ENCODE measurements at places on chromosomes 5 and 9. TPM values are rescaled to one million over a fixed set of nuclear protein-coding genes. Genes with fewer than 3 reads are reported as not detected.

GRCh38 chr9:2355697-2355983, 265.9 kb upstream of the VLDLR start:
- no peak overlapping the region for H3K4me3 ChIP-seq
- no peaks in the 10 kb centered on the region for H3K27me3 ChIP-seq
- H3K27ac ChIP-seq, result no peak overlapping the region
- no peaks in the 10 kb centered on the region for H3K36me3 ChIP-seq
- no peak for DNase-seq
- no peaks in the 10 kb centered on the region for H3K4me1 ChIP-seq

- peaks cover 7% of the 10 kb centered on the region for H3K4me1 ChIP-seq
- no peak for DNase-seq
- H3K36me3 ChIP-seq, result no peaks in the 10 kb centered on the region
- H3K27ac ChIP-seq, result no peak overlapping the region
- no peaks in the 10 kb centered on the region for H3K27me3 ChIP-seq
- H3K4me3 ChIP-seq, result no peak overlapping the region
Measured at GRCh38 chr9:114483499-114483898, 21.8 kb downstream of the WHRN start.

DNA sequence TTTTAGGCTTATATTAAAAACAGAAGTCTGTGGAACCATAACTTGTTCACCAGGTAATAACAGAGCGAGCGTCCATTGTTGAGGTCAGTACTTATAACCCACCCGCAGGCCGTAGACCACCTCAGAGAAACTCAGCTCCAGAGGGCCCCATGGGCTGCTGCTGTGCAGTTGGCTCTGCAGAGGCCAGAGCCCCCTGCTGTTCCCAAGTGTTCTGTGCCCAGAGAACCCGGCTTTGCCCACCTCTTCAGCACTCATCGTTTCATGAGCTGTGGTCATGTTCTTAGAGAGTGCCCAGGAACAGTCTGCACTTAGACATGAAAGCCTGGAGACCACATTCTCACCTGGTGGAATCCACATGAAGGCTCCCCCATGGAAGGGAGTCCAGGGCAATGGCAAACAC, 50.4 kb upstream of the SLC2A8 start:
- H3K4me1 ChIP-seq, result no peaks in the 10 kb centered on the region
- no peak overlapping the region for H3K27ac ChIP-seq
- no peak for DNase-seq
- no peaks in the 10 kb centered on the region for H3K36me3 ChIP-seq
- 0 out of 2 replicates have a peak, but pooled peaks cover 14% of the 10 kb centered on the region for H3K27me3 ChIP-seq

- no peak for DNase-seq
- no peak overlapping the region for H3K4me3 ChIP-seq
- no peaks in the 10 kb centered on the region for H3K4me1 ChIP-seq
- H3K27me3 ChIP-seq, result no peaks in the 10 kb centered on the region
- peaks cover 12% of the 10 kb centered on the region for H3K36me3 ChIP-seq
Measured at GRCh38 chr5:9105851-9106250, 440.0 kb downstream of the SEMA5A start.

GRCh38 chr5:1736889-1737711, 62.5 kb downstream of the MRPL36 start:
- H3K4me1 ChIP-seq, result no peaks in the 10 kb centered on the region
- no peak for DNase-seq
- peaks cover 5% of the 10 kb centered on the region for H3K27me3 ChIP-seq
- no peak overlapping the region for H3K27ac ChIP-seq

DNA sequence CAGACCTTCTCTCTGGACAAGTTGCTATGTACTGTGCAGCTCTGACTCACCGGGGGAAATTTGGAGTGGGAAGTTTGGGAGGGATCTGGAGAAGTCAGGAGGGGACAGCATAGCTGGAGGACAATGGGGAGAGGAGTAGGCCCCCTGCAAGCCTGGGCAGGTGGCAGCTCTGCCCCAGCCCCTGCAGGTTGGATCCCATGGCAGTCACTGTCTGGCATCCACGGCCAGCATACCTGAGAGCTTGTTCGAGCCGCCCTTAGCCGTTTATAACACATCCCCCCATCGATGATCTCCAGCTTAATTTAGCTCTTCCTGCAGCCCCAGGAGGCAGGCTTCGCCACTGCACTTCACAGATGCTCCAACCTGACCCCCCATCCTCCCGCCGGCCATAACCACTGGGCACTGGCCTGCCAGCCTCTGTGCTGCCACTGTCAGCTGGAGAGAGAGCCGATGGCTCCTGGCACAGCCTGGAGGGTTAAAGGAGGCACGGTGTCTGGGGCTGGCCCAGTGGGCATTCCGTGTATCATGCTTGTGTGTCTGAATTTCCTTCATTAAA, 57.7 kb upstream of the RNU6ATAC start:
- H3K36me3 ChIP-seq, result no peaks in the 10 kb centered on the region
- no peak for DNase-seq

- H3K4me3 ChIP-seq, result no peak overlapping the region
- DNase-seq, result no peak
- H3K27me3 ChIP-seq, result no peaks in the 10 kb centered on the region
- no peaks in the 10 kb centered on the region for H3K36me3 ChIP-seq
- H3K27ac ChIP-seq, result no peak overlapping the region
- peaks cover 17% of the 10 kb centered on the region for H3K4me1 ChIP-seq
Measured at GRCh38 chr5:153559926-153560325, 69.5 kb downstream of the GRIA1 start.

DNA sequence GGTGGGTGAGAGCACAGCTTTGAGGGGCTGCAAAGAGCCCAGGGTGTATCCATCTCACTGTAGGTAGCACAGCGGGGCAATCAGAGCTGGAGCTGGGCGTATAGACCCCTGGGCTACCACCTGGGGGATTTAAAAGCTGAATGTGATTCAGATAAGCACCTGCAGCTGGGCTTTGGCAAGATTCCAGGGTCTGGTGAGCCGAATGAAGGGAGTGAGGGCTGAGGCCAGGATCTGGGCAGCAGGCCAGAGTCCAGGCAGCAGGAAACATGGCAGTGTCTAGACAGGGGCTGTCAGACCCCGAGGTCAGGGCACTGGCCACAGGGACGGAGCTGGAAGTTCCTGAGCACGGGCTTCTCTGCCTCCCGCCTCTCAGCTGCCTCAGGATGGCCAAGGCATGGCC, 8.7 kb downstream of the ASS1 start:
- peaks cover 10% of the 10 kb centered on the region for H3K4me1 ChIP-seq
- H3K4me3 ChIP-seq, result no peak overlapping the region
- no peak for DNase-seq
- no peak overlapping the region for H3K27ac ChIP-seq
- H3K27me3 ChIP-seq, result no peaks in the 10 kb centered on the region

DNA sequence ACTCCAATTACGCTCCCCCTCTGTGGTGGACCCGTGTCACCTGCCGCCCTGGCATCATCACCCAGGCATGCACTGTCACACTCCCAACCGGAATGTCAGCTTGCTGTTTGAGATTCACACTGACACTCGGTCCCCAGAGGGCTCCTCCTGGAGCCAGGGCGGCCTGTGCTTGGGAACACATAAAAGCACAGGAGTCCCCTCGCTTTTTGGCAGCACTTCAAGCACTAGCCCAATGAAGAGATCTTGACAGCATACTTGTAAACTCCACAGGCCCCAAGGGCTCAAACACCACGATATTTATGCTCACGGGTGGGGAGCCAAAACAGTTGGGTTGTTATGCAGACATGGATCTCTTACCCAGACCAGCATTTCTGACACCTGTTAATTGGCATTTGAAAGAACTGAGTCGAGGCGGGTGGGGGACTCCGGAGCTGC, 90.8 kb upstream of the EGFLAM start:
- no peaks in the 10 kb centered on the region for H3K36me3 ChIP-seq
- DNase-seq, result no peak
- no peak overlapping the region for H3K4me3 ChIP-seq
- no peak overlapping the region for H3K27ac ChIP-seq

GRCh38 chr5:62198421-62198820, 107.6 kb upstream of the KIF2A start:
- no peak overlapping the region for H3K4me3 ChIP-seq
- H3K36me3 ChIP-seq, result no peaks in the 10 kb centered on the region
- DNase-seq, result no peak
- no peaks in the 10 kb centered on the region for H3K4me1 ChIP-seq

DNA sequence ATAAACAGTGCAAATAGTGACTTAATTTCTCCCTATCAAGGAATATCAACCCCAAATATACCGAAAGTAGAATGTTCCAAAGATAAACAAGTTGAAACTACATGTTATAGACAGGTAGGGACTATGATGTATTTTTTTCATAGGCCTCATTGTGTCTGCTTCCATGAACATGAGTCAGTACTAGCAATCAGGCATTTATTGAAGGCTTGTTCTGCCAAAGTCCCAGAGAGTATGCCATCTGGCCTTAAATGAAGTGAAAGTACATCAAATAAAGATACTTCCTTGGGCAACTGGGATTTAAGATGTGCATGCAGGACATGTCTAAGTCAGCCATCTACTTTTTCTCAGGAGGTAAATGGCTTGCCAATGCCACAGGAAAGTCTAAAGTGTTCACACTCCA, 6.5 kb downstream of the GHR start:
- H3K4me3 ChIP-seq, result no peak overlapping the region
- DNase-seq, result no peak
- no peaks in the 10 kb centered on the region for H3K4me1 ChIP-seq
- no peak overlapping the region for H3K27ac ChIP-seq
- 0 out of 2 replicates have a peak, but pooled peaks cover 8% of the 10 kb centered on the region for H3K27me3 ChIP-seq

DNA sequence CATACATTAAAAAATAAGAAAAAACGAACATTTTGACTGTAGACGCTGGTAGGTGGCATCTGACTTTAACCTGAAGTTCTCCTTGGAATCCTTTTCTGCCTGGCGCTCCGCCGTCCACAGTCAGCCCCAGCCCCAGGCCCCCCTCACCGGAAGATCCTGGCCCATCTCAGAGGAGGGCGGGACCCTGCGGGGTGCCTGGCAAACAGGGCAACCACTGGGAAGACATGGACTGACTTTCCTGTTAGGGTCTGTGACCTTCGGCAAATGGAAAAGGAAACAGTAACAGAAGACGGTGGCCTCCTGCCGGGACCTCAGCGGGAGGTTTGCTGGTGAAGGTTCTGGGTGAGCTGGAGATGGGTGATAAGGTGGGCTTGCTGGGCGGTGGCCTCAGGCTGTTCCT, 11.7 kb upstream of the EGR1 start:
- H3K4me3 ChIP-seq, result no peak overlapping the region
- no peaks in the 10 kb centered on the region for H3K36me3 ChIP-seq
- no peak for DNase-seq
- peaks cover 14% of the 10 kb centered on the region for H3K4me1 ChIP-seq
- no peaks in the 10 kb centered on the region for H3K27me3 ChIP-seq
- no peak overlapping the region for H3K27ac ChIP-seq

- H3K36me3 ChIP-seq, result no peaks in the 10 kb centered on the region
- no peaks in the 10 kb centered on the region for H3K27me3 ChIP-seq
- no peak overlapping the region for H3K27ac ChIP-seq
- no peak overlapping the region for H3K4me3 ChIP-seq
- H3K4me1 ChIP-seq, result no peaks in the 10 kb centered on the region
- no peak for DNase-seq
Measured at GRCh38 chr5:156695774-156696173, 154.3 kb upstream of the PPP1R2B start.

DNA sequence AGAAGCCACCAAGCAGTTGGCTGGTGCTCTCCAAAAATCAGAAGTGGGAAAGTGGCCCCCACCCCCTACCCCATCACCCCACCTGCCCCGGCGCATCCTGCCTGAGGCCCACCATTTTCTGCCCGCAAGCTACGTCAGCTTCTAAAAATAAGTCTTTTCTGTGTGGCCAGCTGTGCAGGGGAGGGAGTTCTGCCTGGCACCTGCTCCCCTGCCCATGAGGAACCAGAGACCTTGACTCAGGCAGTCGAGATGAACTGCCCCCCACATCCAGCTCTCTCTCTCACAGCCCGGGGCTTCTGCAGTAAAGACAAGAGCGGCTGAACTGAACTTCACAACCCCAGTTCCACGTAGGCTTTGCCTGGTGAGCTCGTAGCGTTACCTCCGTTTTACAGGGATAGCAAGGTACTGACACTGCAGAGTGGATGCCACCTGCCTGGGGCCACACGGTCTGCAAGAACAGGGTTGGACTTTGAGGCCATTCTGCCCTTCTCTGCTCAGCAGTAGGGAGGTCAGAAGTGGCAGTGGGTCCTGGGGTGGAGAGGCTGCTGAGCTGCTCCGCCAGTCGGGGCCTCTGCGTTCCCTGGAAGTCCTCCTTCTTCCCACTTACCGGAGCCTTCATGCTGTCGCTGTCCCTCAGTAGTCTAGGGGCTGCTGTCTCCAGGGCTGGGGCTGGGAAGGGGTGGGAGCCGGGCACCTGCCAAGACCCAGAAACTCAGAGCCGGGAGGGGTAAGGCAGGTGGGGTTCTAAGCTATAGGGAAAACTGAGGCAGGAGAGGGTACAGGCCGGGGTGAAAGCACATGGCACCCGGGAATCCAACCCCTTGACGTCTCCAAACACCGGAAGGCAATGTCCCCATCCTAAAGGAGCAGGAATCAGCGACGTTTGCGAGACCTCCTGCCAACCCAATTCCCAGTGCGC, 781 bp downstream of the ST6GALNAC4 start:
- H3K4me3 ChIP-seq, result peak overlapping the region; percentile 76
- peaks cover 33% of the 10 kb centered on the region for H3K4me1 ChIP-seq
- no peaks in the 10 kb centered on the region for H3K36me3 ChIP-seq
- no peaks in the 10 kb centered on the region for H3K27me3 ChIP-seq

DNA sequence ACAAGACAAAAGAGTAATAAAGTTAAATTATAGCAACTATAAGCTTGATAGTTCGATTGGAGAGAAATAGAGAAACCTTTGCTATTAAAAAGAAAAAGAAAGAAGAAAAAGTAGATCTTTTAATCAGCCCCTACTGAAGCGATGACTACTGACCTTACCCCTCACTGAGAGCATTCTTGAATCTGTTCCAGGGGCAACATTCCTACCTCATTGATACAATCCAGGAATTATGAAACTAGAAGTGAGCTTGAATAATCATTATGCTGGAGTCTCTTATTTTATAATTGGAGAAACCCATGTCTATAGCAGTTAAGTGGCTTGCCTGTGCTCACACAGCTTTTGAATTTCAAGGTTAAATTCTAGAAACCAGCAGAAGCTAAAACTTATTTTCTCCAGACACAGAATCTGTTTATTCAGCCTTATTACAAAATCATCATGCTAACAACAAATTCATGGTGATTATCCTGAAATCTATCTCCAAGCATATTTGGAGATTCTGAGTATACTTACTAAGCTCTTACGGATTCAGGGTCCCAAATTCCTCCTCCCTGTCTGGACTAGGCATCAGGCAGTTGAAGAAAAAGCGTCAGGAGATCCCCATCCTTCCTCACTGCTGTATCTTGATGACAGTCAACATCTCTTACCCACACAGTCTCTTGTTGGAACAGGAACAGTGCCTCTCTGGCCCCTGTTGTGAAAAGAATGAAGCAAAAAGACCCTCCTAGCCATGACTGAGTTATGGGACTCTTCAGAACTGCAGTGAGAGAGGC, 547.6 kb upstream of the WWC1 start:
- H3K27me3 ChIP-seq, result no peaks in the 10 kb centered on the region
- H3K27ac ChIP-seq, result peak overlapping the region; percentile 57
- DNase-seq, result peak; percentile 86
- peaks cover 23% of the 10 kb centered on the region for H3K4me1 ChIP-seq
- H3K4me3 ChIP-seq, result peak overlapping the region; percentile 26
- H3K36me3 ChIP-seq, result 0 out of 2 replicates have a peak, but pooled peaks cover 5% of the 10 kb centered on the region

GRCh38 chr9:107486674-107487520, 2.7 kb downstream of the KLF4 start:
- peak overlapping the region; percentile 80 for H3K27ac ChIP-seq
- peaks cover 24% of the 10 kb centered on the region for H3K4me1 ChIP-seq
- no peaks in the 10 kb centered on the region for H3K27me3 ChIP-seq

EIF4E1B gene
- not detected for total RNA-seq

MLANA gene
- not detected for total RNA-seq

NR4A3 gene
- 1.4 TPM for total RNA-seq

ADAMTSL2 gene
- 0.11 TPM for total RNA-seq

GDF9 gene
- not detected for total RNA-seq

IFNA21 gene
- total RNA-seq, result not detected

SPATA31D4 gene
- not detected for total RNA-seq

SLC24A2 gene
- total RNA-seq, result not detected

CHSY3 gene
- total RNA-seq, result 4.2 TPM
